H4 (cell line): ENCODE measurements at places on chromosomes 6 and 20. TPM values are rescaled to one million over a fixed set of nuclear protein-coding genes. Genes with fewer than 3 reads are reported as not detected.

Gene B3GAT2
- total RNA-seq, result not detected in 2 replicates

Gene RAET1L
- 0.14 TPM in 1 of 2 replicates, not detected in the other for total RNA-seq

Gene HNF4A
- not detected in 2 replicates for total RNA-seq

Gene GHRH
- not detected in 2 replicates for total RNA-seq

Gene NKX2-2
- total RNA-seq, result 0.56 and 1.2 TPM in 2 replicates

Gene RSPO3
- total RNA-seq, result 0.10 TPM in 1 of 2 replicates, not detected in the other
